ENCODE measurements at places on chromosomes 3 and 15.

DNA sequence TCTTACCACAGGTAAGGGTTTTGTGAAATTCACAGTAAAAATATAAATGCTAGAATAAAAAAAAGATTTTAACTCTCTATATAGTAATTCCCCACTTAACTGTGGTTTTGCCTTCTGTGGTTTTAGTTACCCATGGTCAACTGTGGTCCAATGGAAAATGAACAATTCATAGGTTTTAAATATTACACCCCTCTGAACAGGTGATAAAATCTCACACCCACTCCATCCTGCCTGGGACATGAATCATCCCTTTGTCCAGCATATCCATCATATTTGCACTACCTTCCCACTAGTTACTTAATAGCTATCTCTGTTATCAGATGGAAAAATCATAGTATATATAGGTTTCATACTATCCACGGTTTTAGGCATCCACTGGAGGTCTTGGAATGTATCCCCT, 49.2 kb downstream of the HDGFL3 start:
- no peak for DNase-seq

DNA sequence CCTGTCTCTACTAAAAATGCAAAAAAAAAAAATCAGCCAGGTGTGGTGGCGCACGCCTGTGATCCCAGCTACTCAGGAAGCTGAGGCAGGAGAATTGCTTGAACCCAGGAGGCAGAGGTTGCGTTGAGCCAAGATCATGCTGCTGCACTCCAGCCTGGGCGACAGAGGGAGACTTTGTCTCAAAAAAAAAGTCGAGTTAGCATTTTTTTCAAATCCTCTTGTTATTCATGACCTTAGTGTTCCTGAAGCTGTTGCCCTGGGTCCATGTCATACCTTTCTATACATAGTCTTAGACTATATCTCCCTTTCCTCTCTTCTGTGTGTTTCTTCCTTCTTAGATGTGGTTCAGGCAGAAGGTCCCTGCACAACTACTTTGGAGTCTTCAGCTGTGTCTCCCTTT, 6.4 kb downstream of the FMN1 start:
- no peak for DNase-seq

DNA sequence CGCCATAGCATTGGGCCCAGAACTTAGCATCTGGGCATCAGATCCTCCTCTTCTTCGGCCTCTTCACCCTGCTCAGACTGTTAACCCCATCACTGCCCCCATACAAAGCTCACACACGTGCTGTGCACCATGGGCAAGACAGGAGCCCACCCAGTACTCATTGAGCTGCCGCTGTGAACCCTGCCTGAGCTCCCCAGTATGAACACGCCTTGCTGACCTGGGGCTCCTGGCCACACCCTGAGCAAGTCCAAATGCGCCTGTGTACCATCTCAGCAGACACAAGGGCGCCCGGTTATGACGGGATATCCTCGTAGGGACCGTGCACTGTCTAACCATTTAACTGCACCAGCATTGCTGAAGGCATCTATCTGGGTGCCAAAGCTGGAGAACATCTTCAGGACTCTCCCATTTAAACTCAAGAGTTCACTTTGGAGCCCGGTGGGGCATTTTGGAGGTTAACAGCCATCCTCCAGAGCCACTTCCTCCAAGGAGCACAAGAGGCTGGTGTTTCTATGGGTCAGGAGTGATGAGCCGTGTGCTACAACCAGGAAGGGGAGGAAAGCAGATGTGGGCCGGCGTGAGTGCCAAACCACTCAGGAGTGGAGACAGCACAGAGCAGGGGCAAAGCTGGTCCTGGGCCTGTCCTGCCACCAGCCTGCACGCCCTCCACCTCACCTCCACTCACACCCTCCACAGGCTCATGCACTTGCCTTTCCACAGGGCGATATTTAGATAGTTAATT, 12.1 kb downstream of the PRR23E start:
- DNase-seq: no peak

- DNase-seq: no peak
These were observed 87.3 kb upstream of the C15orf61 start for GRCh38 chr15:67433495-67434099.

- DNase-seq: no peak
These were observed 19.2 kb downstream of the GNB4 start for GRCh38 chr3:179432021-179432420.

DNA sequence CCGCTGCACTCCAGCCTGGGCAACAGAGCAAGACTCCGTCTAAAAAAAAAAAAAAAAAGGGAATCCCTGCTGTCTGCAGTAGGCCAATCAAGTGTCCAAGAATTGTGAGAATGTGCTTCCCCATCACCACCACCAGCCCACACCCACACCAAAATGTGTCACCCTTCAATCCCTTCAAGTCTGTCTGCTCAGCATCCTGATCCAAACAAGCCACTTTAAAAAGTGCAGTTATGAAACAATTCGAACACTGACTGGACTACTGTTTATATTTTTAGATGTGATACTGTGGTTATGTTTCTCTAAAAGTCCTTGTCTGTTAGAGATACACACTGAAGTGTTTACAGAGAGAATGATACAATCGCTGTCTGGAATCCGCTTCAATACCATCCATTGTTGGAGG, 78.1 kb upstream of the CGNL1 start:
- no peak for DNase-seq

GRCh38 chr3:61986473-61986872, 386.9 kb downstream of the FEZF2 start:
- no peak for DNase-seq

- no peak for DNase-seq
These were observed 18.9 kb downstream of the SH3BP5 start for GRCh38 chr3:15313461-15313860.

DNA sequence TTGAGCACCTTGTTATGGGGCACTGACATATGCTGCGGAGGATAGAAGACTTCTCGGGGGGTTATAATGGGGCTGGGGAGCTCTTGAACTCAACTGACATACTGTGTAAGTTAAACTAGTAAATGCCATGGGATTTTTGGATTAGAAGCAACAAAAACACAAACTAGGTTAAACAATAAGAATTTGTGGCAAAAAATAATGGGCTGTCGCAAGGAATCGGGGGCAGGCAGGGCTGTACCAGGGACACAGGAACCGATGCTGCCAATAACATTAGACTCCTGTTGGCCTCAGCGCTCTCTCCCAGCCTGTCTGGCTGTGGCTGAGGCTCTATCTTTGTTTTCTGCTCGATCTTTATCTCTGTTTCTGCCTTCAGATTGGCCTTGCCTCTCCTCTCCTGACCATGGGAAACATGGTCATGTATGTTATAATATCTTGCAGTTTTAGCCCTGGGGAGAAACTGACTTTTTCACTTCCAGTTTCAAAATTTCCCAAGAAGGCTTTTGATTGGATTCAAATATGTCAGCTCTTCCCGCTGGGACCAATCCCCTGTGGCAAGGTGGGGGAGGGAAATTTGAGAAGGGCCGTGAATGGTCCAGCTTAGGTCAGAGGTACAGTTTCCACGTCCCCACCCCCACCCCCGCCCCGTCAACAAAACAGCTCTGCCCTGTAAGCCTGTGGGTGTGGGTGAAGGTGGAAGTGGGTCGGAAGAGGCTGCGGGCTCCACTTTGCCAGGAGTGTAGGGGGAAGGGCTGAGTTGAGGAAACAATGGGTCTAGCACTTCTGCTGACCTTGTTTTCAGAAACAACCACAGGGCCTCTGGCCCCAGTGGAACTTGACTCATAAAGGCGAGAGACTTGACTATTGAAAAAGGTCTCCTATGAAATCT, 161.1 kb upstream of the TBL1XR1 start:
- DNase-seq: no peak
